Activated T-cell treated with anti-CD3 and anti-CD28 coated beads for 1 hour (primary cell): ENCODE measurements at places on chromosomes 2 and 18.

GRCh38 chr2:216519154-216519762 lies 20.6 kb downstream of the RPL37A start:
- DNase-seq = no peak

DNA sequence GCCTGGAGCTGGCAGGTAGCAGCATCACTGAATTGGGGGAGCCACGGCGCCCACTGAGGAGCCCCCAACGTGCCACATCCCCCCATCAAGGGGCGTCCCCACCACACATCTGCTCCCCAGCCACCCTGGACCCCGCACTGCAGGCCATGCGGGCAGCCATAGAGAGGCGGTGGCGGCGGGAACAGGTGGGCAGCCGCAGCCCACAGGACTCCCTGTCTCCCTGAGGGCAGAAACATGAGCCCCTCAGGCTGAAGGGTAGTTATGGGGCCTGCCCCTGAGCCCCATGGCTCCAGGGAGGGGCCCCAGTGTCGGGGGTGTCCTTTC lies 26.6 kb downstream of the CROCC2 start:
- no peak for DNase-seq

DNA sequence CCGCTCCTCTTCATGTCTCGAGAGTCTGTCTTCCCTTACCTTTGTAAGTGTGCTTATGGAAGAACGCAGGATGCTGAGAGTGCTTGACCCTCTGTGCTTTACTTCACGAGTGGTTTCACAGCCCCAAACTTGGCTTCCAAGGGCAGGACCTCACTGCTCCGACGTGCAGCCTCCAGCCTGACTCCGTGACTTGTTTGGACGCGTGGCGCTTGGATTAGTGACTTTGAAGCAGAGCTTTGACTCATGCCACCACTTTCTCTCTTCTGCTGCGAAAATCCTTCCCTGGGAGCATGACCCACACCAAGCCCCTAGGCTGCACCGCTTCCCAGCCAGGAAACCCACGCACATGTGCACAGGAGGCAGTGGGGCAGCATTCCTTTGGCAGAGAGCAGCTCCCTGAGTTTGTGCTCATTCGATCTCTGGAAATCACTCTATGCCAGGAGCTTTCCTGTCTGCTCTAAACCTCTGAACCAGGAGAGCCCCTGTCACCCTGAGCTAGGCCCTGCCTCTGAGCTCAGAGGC lies 207.8 kb upstream of the HS6ST1 start:
- DNase-seq = no peak

GRCh38 chr2:43634604-43635306 lies 2.3 kb upstream of the PLEKHH2 start:
- no peak for DNase-seq

DNA sequence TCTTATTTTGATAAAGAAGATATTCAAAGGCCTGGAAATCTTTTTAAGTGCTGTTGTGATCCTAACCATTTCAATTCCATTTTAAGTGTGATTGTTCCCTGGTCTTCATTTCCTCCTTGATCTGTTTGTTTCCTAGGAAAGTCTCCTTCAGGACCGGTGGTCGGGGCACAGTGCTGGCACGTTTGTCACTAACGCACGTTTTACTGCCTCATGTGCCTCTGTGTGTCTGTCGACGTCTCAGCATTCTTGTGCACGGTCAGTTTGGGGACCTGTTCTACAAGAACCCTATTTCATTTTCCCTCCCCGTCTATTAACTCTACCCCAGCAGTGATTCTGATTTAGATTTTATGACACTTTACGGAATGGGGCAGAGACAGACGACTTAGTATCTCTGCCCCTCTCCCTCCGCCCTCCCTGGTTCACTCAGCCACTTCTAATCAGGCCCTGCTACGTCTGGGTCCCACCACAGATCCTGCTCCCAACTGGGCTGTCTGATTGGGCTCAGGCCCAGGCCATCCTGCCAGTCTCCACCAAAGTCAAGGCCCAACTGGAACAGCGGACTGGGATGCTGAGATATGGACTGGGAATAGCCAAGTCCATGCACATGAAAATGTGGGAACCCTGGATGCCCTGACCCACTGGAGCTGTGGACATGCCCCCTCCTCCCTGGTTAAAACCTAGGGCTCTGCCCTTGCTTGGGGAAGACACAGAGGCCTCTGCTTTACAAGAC lies 95.6 kb downstream of the TWIST2 start:
- no peak for DNase-seq
